ENCODE measurements at places on chromosomes 3 and 15.

DNA sequence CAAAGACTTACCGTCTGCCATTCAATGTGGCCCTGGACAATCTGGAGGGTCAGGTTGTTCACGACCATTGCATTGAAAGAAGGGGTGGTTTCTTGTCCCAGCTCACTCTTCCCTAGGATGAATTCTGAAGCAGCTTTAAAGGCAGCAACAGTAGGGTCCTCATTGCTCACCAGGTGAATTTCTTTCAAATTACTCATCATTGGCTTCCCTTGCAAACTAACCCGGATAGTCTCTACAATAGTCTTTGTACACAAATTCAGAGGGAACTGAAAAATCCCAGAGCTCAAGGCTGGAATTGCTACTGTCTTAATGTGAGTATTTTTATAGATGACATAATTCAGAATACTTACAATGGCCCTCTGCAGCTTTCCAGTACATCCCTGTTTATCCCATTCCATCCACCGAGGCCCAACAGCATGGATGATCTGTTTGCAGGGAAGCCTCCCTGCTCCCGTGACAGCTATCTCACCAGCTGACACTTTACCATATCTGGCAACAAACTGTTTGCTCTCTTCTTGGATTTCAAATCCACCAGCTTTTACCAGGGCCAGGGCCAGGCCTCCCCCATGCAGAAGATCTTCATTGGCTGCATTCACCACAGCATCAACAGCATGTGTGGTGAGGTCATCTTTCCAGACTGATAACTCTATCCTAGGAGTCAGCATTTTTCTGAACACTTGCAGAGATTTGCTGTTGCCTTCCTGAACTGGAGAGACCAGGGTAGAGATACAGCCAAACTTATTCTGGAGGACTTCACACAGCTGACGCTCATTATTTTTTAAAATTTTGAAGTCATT is 8.6 kb downstream of the PARP9 start:
- no peak for DNase-seq

GRCh38 chr3:192177383-192177782 is 550.0 kb downstream of the FGF12 start:
- DNase-seq: no peak

DNA sequence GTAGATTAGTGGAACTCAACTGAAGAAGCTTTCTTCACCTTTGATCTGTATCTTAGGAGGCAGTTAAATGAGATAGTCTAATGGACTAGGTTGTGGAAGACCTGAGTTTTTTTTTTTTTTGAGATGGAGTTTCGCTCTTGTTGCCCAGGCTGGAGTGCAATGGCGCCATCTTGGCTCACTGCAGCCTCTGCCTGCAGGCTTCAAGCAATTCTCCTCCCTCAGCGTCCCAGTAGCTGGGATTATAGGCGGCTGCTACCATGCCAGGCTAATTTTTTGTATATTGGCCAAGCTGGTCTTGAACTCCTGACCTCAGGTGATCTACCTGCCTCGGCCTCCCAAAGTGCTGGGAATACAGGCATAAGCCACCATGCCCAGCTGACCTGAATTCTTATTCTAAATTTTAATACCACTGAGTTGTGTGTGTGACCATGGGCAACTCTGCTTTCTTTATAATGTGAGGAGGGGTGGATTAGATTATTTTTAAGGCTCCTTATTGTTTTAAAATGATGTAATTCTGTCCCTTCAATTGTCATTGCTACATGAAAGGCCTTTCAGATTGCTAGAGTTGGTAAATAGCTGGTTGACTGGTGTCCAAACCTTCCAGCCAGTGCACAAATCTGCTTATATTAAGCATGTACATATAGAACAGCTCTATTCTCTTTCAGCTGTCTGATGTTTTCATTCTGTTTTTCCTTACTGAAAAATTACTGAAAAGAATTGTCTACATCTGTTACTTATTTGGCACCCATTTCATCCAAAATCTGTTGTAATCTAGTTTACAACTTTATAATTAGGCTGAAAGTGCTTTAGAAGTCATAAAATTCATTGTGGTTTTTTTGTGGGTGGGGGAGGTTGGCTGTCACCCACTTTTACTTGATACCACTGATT is 2.3 kb downstream of the LNP1 start:
- DNase-seq: peak; percentile 84

GRCh38 chr15:38854506-38854905 is 289.9 kb upstream of the RASGRP1 start:
- DNase-seq: no peak

DNA sequence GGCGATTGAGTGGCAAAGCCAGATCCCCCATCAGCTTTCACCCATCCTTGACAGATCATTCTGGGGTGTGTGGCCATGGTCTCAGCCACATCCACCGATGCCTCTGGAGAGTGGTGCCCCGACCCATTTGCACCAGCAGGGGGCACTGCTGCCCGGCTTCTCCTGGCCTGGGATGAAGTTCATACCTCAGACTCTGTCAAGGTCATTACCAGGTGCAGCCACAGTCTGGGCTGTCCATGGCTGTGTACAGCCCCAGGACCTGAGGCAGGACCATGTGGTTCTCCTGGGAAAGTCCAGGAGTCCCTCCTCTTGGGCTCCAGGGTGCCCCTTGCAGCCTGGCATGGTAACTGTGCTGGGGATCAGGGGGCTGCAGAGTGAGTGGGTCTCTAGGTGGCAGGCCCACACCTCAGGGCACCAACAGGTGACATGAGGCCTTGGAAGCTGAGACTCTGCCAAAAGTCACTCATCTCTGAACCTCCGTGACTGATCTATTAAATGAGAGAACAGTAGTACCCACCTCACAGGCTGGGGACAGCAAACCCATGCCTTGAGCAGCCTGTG is 67.2 kb downstream of the CACNA2D2 start:
- DNase-seq: peak; percentile 73

DNA sequence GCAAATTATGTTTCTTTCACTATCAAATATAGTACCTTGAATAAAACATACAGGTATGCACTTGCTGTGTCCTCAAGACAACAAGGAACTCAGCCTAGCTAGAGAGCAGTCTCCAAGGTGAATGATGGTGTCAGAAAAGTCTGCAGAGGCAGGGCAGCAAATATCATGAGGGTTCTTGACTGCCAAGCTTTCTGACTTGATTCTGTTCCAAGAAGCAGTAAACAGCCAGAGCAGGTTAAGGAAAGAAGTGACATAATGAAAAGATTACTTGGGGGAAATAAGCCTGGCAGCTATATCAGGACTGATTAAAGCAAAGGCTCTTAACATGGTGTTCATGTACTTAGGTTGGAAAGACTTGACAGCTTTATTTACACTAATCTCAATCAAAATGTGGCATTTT is 192.2 kb upstream of the GADL1 start:
- DNase-seq: peak; percentile 41

DNA sequence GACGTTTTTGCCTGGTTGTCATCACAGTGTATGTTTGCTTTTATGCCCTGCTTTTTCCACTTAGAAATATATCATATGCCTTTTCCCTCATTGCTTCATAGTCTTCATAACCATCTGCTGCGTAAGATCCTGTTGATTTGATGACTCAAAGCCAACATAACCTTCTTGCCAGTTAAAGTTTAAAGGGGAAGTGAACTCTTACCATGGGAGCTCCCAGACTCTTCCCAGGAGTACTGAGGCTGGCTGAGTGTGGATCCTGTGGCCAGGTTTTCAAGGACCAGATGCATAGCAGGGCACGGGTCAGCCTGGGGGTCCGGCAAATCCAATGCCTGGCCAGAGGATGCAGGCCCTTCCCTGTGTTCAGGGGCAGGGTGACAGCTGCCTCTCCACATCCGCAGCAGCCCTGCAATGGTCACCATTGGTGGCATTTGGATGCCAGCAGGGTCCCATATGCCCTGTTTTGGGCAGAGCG is 42.0 kb upstream of the SACM1L start:
- DNase-seq: no peak

DNA sequence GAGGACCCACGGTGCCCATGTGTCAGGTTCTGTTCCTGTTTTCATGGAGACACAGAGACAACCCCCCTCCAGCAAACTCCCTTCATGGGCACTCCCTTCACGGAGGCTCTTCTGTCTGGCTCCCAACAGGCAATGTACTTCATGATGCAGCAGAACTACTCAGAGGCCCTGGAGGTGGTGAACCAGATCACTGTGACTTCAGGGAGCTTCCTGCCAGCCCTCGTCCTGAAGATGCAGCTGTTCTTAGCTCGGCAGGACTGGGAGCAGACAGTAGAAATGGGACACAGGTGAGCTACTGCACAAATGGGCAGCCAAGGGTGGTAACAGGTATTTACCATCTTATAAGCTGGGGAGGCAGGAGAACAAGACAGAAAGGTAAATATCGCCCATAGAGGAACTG is 7.0 kb downstream of the TTC21A start:
- DNase-seq: no peak

DNA sequence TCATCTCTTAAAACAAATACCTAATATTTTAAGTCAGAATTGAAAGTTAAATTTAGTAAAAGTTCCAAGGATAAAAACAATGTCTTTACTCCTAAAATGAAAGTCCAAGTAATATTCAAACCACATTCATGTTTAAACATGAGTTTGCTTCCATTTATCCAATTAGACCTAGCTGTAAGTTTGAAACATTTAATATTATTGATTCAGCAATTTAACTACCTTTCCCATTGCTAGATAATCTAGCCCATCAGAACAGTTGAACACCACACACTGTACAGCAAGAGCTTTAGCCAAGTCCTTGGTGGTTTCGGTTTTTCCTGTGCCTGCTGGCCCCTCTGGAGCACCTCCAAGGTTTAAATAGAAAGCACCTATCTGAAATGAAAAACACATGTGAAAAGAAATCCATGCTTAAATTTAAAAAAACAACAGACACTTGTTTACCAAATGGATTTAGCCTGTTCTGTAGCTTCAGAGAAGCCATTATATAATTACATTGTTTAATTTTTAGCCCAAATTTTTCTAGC is 97.8 kb downstream of the DNAH12 start:
- no peak for DNase-seq

DNA sequence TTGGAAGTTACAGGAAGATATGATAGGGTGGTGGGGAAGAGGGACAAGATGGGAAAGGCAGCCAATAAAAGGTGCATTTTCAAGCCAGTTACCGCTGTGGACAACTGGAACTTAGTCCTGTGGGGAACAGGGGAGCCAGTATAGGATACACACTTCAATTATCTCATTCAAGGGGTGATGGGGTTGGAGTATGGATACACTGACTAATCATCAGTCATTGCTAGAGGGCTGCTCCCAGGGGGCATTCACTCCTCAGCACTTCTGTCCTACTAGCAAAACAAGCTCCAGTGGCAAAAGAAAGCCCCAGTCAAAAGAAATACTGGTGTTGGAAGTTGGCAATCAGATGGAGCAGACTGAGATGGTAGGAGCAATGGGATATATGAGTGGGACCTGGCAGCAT is 183.4 kb upstream of the GADL1 start:
- DNase-seq: no peak

GRCh38 chr15:93085692-93086091 is 3.3 kb downstream of the RGMA start:
- no peak for DNase-seq

DNA sequence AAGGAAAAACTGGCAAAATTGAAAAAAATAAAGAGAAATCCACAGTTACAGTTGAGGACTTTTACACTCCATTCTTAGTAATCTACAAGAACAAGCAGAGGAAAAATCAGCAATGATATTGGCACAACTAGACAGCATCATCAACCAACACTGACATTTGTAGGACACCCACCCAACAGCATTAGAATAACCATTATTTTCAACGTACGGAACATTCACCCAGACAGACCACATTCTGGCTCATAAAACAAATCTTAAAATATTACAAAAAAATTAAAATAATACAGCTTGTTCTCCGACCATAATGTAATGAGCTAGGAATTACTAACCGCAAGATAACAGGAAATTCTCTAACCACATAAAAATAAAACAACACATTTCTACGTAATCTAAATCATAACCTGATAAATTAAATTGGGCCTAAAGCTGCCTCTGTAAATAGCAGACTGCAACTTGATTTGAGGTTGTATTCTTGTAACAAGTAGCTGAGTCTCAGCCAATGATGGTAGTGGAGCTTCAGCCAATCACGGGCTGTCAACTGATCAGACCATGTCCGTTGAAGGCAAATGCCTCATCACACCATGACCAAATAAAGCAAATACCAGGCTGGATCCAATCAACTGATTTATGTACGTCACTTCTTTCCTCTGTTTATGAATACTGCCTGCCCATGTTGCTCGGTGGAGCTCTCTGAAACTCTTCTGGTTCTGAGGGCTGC is 9.2 kb downstream of the PLSCR4 start:
- no peak for DNase-seq

DNA sequence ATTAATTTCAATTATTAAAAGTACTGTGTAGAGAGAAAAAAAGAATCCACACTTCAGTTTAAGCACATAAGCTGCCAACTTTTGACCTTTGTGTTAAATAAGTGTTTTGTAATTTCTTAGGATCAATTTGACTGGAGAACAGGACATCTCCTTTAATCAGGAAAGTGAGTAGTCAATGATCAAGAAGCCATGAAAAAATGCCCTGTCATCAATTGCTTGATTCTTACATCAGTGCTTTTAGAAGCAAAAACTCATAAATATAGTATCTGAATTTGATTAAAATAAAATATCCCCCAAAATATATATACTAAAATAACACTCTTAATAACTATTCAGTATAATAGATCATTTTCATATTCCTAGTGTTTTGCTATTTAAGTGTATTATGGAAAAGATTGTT is 409.0 kb downstream of the TAFA4 start:
- DNase-seq: no peak

DNA sequence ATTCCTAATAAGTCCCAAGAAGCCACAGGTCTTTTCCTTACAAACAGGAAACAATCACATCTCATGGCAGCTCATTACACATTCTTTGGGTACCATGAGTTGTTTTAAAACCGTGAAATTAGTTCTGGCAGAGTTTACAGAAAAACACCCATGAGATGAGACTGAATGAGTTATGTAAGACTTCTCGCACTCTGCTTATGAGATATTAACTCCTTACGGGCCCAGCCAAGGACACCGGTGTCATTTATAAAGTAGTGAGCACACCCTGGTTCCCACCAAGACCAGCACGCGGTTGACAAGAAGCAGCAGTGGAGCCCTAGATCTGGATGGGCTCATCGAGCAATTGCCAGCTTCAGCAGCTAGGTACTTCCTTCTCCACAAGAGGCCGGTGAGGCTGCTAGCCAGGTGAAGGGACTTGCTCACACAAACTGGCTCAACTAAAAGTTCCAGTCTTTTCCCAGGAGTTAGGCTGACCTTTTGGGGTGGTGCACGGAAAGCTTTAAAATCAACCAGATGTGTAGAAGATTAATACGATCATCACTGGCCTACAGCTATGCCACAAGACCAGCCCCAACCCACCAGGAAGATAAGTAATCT is 318.6 kb upstream of the ICE2 start:
- no peak for DNase-seq

DNA sequence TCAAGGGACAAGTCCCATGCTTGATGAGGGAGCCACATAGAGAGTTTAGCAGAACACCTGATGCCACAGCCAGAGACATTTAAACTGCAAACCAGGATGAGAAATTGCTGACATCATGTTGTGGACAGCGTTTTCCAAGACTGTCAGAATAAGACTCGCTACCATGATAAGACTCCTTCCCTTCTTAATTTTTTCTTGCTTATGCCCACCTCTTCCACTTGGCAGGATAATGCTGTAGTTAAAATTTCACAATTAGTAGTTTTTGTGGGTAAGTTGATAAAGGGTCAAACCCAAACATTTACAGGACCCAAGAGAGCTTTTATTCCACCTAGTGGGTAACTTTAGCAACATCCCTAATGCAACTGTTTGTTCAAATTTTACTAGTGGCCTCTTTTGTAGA is 3.0 kb upstream of the PIAS1 start:
- no peak for DNase-seq

- DNase-seq: peak; percentile 15
These were observed 18.4 kb downstream of the SMAD6 start for GRCh38 chr15:66720206-66721010.

GRCh38 chr3:186964071-186964470 is 33.7 kb downstream of the ST6GAL1 start:
- no peak for DNase-seq
